ENCODE measurements at places on chromosomes 7 and 10. TPM values are rescaled to one million over a fixed set of nuclear protein-coding genes. Genes with fewer than 3 reads are reported as not detected.

DNA sequence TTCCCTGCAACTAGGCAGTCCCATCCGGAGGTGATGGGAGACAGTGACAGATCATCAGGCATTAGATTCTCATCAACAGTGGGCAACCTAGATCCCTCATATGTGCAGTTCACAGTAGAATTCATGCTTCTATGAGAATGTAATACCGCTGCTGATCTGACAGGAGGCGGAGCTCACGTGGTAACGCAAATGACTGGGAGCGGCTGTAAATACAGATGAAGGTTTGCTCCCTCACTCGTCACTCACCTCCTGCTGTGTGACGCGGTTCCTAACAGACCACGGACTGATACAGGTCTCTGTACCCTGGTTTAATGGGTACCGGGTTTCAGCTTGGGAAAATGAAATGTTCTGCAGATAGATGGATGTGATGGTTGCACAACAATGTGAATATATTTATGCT lies 47.8 kb upstream of the PIK3AP1 start:
- no peak for DNase-seq

GRCh38 chr10:126126866-126127265 lies 230.5 kb downstream of the FANK1 start:
- DNase-seq, result no peak

ANKRD61 gene
- not detected for total RNA-seq

- DNase-seq, result peak; percentile 14
These were observed 73.4 kb upstream of the KCNMA1 start for GRCh38 chr10:77710759-77711682.

- peak; percentile 29 for DNase-seq
These were observed 229.6 kb downstream of the PRPF18 start for GRCh38 chr10:13816195-13816925.

CFAP43 gene
- 1.6 TPM for total RNA-seq

DNA sequence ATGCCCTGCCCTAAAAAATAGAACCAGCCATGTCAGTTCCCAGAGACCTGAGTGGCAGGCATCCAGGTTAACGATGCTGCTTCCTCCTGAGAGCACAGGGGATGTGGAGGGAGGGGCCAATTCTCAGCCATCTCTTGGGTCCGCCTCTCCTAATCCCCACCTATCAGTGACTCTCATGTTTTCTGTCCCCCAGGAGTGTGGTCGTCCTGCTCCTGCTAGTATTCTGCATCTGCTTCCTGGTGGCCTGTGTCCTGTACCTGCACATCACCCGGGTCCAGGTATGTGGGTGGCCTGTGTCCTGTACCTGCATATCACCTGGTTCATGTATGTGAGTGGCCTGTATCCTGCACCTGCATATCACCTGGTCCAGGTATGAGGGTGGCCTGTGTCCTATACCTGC lies 105.3 kb downstream of the ADCY1 start:
- DNase-seq, result no peak

DNA sequence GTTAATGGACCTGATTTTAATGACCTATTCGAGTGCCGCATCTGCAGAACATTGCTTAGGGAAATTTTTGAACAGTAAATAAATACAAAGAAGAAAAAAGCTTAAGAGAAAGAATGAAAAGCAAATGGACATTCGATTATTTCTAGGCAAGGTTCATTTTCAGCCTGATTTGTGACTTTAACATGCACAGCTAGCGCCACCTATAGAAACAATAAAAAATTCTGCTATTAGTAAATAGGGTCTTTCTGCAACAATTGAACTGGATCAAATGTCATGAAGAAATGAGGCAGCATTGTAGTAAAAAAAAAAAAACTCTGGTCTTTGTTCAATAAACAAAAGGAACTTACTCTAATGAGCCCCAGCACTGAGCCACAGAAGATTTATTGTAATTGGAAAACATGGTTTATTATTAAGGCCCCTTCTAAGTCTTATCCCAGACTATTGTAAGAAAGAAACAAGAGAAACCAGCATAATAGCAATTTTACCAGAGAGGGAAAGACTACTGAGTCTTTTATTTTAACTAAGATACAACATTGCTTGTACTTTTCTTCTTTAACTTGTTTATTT lies 41.4 kb upstream of the GHITM start:
- DNase-seq, result peak; percentile 14

GIMAP7 gene
- 5.7 TPM for total RNA-seq

DNA sequence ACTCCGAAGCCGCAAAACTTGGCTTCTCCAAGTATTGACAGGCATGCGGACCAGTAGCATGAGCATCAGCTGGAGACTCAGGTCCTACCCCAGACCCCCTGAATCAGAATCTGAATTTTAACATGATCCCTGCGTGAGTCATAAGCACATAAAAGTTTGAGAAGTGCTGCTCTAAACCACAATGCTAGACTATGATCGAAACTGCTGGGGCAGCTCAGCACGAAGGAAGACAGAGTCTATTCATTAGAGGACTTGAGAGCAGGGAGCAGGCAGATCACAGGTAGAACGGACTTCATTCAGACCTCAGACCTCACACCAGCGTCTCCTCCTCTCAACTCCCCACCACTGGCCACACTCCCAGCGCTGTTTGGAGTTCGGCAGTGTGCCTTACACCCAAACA lies 16.9 kb downstream of the CAMK2G start:
- no peak for DNase-seq

All from skin of body (tissue), 3 donors.